IMR-90 (cell line): ENCODE measurements at places on chromosomes 13 and 19.
A peak's percentile ranks its signal among the peaks of the same experiment; 100 is the strongest.

DNA sequence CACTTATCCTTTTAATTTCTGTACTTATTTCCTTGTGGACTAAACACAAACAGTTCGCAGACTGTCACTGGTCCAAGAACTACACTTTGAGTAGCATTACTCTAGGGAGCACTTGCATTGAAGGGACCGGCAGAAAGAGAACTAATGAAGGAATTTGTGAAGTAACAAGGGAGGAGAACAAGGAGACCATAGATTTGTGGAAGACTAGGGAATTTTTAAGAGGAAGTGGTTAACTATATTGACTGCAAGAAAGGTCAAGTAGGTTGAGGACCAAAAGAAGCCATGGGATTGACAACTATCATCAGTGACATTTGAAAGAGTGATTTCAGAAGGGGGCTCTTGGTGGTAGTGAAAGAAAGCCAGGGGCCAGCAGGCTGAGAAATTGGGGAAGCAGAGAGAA lies 4.0 kb upstream of the RB1 start:
- no peak for DNase-seq

DNA sequence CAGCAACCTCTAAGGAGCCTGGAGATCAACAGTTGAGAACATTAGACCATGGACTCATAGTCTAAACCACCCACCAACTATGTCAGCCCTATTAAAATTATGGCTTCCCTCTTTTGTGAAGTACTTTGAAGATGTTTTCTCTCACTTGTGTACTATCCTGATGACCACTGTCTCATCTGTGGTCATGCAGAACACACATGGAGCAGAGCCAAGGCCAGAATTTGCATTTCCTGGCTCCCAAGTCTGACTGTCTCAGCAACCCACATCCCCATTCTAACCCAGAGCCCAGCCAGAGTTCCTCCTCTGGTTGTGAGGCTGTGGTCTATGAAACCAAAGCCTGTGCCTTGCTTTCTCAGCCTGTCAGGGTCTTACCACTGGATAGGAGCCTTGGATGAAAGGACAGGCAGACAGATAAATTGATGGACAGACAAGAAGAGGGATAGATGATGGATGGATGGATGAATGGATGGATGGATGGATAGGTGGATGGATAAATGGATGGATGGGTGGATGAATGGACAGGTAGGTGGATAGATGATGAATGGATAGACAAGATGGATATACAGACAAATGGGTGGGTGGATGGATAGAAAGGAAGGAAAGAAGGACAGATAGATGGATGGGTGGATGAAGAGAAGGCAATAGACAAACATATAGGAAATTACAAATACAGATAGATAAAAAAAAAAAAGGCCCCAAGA lies 35.4 kb downstream of the ZNF557 start:
- DNase-seq: no peak

DNA sequence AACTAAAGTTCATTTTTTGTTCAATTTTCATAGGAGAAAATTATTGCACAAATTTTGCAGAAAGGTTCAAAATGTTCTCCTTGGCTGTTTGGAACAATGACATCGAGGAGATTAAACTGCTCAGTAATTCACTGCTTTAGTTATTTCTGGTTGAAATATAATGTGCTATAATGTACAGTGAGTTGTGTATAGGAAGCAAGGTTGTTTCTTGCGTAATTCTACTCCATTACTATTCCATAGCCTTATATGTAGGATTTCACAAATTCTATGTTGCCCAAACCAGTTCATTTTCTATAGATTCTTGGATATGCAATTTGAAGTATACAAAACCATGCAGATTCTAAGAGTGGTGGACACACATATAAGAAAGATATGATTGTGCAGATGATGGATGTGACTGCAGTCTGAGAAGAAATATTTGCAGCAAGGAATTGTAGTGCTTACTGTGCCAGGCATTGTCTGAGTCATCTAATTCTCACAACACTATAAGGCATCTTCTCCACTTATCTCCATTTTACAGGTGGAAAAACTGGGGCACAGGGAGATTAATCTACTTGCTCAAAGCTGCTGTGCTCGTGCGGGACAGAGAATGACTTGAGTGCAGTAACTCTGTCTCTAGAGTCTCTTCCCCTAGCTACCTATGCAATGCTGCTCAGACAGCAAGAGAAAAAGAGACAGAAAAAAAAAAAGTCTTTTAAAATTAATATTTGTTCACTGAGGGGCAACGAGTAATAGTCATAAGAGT lies 515.5 kb downstream of the MYO16 start:
- DNase-seq: no peak

GRCh38 chr13:22161871-22162270 lies 491.0 kb downstream of the FGF9 start:
- DNase-seq: no peak

GRCh38 chr13:50762969-50763567 lies 80.4 kb downstream of the DLEU7 start:
- DNase-seq: no peak

DNA sequence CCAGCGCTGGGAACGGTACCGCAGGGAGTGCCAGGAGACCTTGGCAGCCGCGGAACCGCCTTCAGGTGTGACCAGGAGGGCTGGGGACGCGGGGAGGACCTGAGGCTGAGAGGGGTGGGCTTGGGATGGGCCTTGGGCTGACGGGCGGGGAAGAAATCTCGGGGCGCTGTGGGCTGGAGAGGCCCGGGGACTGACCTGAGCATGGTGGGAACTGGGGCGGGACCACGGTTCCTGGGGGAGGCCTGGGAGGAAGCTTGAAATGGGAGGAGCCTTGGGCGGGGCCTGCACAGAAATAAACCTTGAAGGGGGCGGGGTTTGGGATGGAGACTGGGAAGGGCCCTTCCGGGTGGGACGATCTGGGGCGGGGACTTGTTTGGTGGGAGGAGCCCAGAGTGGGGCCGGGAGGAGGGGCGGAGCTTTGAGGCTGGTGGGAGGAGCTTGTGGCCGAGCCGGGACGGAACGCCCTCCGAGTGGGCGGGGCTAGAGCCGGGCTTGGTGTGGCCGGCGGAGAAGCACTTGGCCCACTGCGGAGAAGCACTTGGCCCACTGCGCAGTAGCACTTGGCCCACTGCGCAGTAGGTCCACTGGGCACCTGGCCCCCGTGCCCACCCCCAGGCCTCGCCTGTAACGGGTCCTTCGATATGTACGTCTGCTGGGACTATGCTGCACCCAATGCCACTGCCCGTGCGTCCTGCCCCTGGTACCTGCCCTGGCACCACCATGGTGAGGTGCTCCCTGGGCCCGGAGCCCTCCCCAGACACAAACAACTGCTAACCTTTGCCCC lies 2.8 kb downstream of the GIPR start:
- DNase-seq: peak; percentile 72

DNA sequence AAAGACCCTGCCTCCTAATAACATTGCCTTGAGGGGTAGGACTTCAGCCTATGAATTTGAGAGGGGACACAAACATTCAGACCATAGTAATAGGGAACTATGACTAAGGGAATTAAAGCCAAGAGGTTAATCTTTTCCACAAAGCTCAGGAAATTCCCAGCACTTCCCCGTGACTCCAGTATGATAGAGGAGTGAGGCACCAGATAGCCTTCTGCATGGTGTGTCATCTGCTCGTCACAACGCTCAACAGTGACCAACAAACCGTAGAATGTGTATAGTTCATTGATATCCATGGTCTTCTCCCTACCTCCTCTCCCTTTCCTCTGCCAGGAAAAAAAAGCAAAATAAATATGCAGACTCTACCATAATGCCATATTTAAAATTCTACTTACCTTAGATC lies 64.4 kb downstream of the B3GLCT start:
- DNase-seq: peak; percentile 29

DNA sequence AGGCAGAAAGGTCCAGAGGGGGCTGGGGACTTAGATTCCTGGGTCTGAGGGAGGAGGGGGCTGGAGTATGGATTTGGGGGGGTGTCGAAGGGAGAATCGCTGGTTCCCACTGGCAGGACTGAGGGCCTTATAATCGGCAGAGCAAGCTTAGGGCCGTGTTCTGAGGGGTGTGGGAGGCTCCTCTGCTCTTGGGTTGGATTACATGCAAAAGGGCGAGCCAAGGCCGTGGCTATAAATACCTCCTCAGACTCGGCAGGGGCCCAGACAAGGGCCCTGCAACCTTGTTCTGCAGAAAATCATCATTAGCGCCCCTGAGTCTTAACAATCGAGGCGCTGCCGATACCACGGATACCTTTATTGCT lies 707 bp upstream of the MAMSTR start:
- no peak for DNase-seq

DNA sequence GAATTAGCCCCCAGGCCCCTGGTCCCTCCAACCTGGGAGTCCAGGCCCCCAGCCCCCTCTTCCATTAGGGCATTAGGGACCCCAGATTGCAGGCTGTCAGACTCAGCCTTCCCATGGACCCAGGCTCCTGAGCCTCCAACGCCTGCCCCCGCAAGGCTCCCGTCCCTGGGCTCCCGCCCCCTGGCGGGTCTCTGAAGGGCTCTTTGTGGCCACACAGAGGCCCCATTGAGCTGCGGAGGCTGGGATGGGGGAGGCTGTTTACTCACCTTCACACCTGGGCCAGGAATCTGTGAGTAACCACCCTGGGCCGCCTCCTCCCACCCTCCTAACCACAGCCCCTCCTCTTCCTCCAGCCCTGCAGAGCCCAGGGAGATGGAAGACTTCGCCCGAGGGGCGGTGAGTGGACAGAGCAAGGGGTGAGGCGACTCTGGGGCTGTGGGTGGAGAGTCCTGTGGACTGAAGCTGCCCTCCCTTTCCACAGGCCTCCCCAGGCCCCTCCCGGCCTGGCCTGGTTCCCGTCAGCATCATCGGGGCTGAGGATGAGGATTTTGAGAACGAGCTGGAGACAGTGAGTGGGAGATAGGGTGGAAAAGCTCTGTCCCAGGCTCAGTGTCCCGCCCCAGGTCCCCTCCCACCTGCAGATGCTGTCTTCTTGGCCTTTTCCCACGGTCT lies 4.9 kb downstream of the ARHGEF1 start:
- DNase-seq: peak; percentile 64

- peak; percentile 28 for DNase-seq
Measured at GRCh38 chr13:29810145-29810742, 40.2 kb downstream of the UBL3 start.

- DNase-seq: no peak
Measured at GRCh38 chr13:44236801-44237207, 136.8 kb upstream of the SERP2 start.

DNA sequence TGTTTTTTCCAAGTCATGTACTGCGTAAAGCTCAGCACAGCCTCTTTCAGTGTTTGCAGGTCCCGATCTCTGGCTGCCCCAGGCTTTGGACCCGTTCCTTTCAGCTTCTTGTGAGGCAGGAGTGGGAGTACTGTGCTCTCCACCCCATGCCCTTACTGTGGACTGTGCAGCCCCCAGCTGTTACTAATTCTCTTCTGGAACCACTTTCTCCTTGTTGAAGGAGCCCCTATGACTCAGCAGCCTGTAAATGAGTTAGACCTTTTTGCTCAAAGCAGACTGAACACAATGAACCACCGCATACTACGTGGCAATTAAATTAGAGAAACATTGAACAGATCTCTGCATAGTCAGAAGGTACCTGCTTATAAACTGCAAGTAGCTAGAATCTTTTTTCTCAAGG lies 39.0 kb downstream of the SERTM1 start:
- DNase-seq: peak; percentile 5

- no peak for DNase-seq
Measured at GRCh38 chr13:44498969-44499368, 77.2 kb downstream of the TSC22D1 start.

DNA sequence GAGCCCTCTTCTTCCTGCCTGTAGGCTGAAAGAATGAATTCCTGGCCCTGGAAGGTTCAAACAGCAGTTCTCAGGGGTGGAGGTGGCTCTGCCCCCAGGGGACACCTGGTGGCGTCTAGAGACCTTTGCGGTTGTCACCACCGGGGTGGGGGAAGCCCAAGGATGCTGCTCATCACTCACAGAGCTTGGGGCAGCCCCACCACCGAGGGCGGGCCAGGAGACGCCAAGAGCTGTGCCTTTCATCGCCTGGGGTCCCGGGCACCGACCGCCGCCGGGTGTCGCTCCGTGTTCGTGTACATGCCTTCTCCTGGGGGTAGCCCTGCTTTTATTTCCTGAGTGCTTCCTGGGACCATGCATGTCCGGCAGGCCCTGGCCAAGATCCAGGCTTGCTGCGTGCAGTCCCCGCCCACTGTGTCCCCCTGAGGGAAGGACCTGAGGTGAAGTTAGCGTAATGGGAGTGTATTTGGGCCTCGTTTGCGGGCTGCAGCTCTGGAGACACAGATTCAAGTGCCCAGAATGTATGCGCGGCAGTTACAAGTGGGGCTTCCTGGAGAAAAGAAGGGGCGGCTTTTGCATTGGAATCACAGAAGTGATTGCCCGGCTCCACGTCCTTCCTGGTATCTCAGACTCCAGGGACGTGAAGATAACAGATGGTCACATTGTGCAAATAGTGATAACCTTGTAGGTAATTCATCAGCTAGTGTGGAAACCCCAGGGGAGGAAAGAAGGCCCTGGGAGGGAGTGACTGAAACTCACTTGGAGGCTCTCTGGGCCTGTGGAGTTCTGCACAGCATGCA lies 7.8 kb downstream of the DOT1L start:
- peak; percentile 36 for DNase-seq

- DNase-seq: no peak
Measured at GRCh38 chr13:48069573-48069972, 25.3 kb downstream of the MED4 start.

- no peak for DNase-seq
Measured at GRCh38 chr19:33532859-33533460, 11.4 kb upstream of the PEPD start.

GRCh38 chr13:41597348-41598041 lies 140.1 kb downstream of the RGCC start:
- DNase-seq: peak; percentile 77

DNA sequence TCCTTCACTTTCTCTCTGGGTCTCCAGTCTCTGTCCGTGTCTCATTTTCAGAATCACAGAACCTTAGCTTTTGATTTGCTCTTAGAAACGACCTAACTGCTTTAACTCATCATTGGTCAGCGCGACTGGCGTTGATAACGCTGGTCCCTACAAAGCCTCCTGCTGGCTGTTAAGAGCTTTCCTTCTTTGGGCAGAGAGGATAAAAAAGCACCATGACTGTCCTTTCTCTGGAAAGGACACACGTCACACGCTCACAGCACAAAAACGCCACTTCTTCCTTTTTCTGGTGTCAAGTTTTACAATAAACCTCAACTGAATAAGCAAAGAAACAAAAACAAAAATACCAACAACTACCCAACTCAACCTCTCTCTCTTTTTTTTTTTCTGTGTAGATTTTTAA lies 1.7 kb upstream of the KLK12 start:
- DNase-seq: no peak

DNA sequence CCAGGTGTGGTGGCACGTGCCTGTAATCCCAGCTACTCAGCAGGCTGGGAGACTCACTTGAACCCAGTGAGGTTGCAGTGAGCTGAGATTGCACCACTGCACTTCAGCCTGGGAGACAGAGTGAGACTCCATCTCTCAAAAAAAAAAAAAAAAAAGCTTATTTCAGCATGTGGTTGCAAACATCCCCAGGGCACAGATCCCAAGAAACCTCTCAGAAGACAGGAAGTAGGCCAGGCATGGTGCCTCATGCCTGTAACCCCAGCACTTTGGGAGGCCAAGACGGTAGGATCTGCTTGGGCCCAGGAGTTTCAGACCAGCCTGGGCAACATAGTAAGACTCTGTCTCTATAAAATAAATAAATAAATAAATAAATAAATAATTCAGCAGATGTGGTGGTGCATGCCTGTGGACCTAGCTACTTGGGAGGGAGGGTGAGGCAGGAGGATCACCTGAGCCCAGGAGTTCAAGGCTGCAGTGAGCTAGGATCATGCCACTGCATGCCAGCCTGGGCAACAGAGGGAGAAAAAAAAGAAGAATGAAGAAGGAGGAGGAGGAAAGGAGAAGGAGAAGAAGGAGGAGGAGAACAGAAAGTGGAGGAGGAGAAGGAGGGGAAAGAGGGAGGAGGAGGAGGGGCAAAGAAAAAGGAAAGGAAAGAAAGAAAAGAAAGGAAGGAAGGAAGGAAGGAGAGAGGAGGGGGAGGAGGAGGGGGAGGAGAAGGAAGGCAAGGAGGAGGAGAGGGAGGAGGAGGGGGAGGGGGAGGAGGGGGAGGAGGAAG lies 4.3 kb upstream of the LRRC8E start:
- peak; percentile 33 for DNase-seq
